ENCODE measurements at places on chromosomes 13 and 19.

- no peak for DNase-seq
Observed at GRCh38 chr13:78129823-78130222, 211.2 kb upstream of the EDNRB start.

GRCh38 chr13:50910485-50910805, 854 bp downstream of the RNASEH2B start:
- peak; percentile 64 for DNase-seq

DNA sequence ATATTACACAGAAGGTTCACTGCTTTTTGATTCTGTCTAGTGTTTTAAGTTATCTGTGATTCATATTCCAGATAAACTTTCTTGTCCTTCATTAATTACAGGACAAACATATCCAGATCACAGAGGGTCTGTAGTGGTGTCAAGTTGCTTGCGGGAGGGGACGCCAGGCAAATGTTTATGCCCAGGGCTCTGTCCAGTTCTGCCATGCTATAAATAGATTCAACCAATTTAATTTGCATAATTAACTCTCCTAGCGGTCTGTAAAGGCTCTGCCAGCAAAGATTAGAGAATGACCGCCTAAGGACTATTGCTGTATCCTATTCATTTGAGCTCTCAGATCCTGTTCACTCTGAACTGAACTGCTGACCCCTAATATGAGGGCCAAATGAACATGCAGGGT, 59.7 kb upstream of the TRPC4 start:
- no peak for DNase-seq

DNA sequence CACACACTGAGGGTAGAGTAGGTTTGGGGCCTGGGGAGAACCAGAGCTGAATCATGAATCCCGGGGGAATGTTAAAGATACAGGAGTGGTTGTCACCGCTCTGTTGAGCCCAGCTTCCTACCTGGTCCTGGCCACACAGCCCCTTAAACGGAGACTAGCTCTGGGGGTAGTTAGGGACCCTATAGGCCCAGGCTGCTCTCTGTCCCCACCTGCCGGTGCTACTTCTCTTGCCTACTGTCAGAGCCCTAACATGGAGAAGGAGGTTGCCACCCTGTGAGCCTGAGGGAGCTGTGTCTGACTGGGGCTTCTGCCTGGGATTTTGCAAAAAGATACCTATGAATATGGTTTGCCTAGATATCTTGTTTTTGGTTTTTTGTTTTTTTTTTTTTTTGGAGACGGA, 36.6 kb upstream of the ZNF429 start:
- DNase-seq = no peak

- DNase-seq = no peak
Observed at GRCh38 chr13:32887617-32888016, 128.6 kb upstream of the KL start.
